ENCODE measurements at places on chromosomes 12 and 14. TPM values are rescaled to one million over a fixed set of nuclear protein-coding genes. Genes with fewer than 3 reads are reported as not detected.
A peak's percentile ranks its signal among the peaks of the same experiment; 100 is the strongest.

DNA sequence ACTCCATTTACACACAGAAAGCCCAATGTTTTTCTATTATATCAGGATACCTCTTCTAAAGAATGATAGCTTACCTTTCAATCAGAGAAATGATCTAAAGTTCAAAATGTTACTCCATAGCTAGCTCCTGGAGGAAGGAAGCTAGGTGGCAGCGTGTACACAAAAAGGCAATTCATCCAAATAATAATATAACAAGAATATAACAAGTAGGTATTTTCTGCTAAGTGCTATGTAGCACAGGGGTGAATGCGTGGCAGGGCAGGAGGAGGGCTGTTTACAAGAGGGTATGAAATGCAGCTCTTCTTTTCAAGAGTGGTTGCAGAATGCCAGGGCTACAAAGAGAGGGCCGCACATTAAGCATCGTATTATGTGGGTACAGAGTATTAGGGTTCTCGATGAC is 663 bp upstream of the SNAPC1 start:
- DNase-seq = no peak

DNA sequence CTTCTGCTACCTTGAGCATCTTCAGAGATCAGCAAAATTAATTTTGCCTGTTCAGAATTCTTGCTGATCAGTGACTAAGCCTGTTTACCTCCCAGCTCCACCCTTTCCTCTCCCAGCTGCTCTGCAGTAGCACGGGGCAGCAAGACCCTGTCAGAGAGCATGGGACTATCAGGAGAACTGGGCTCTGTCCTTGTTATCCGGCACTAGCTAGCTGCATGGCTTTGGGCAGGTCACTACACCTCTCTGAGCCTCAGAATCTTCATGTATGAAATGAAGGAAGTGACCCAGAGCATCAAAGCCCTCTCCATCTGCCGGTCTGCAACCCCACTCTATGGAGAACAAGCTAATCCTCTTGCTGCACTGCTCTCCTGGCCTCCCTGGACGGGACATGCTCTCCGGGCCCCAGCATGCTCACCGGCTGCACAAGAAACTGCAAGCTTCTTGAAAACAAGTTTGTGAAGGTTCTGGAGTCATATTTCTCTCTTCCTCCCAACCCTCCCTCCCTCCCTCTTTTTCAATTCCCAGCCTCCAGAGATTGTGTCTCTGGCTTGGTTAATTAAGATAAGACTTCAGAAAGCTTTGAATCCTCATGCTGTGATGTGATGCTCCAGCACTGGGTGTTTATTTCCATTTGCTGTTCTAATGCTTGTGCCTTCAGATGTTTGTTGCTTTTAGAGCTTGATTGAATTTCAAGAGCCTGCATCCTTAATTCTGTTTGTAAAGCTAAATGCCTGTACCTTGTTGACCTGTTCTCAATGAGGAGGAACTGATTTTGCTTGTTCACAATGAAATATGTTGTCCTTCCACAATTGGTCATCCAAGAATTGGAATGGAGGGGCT is 101.1 kb downstream of the CRACR2A start:
- DNase-seq = no peak

- DNase-seq = no peak
Observed at GRCh38 chr14:71554959-71555612, 377.1 kb upstream of the RGS6 start.

GRCh38 chr14:22802860-22803686 is 12.2 kb downstream of the SLC7A7 start:
- no peak for DNase-seq

DNA sequence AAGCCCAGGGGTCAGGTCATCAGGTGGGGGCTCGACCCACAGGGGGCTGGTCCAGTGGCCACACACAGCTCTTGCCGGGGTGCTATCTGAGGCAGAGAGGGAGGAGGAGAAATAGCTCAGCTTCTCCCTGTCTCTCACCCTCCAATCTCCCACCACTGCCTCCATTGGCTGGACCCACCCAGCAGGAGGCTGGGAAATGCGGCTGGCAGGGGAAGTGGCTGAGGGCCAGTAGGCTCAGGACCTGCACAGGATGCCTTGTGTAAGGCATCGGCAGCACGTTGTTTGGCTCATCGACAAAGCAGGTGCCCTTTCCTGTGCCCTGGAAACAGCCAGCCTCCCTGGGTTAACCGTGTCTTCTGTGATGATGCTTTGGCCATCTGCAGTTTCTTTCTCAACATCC is 58.8 kb upstream of the SLC24A4 start:
- no peak for DNase-seq

GRCh38 chr12:57722716-57723629 is 15.6 kb downstream of the AGAP2 start:
- no peak for DNase-seq

- no peak for DNase-seq
Observed at GRCh38 chr14:99393059-99393655, 87.5 kb downstream of the SETD3 start.

- peak; percentile 83 for DNase-seq
Observed at GRCh38 chr12:1644534-1645438, 15.8 kb downstream of the WNT5B start.

GRCh38 chr14:52067873-52068614 is 815 bp downstream of the NID2 start:
- peak; percentile 11 for DNase-seq

GRCh38 chr14:55136885-55137786 is 8.1 kb downstream of the LGALS3 start:
- DNase-seq = peak; percentile 69

DNA sequence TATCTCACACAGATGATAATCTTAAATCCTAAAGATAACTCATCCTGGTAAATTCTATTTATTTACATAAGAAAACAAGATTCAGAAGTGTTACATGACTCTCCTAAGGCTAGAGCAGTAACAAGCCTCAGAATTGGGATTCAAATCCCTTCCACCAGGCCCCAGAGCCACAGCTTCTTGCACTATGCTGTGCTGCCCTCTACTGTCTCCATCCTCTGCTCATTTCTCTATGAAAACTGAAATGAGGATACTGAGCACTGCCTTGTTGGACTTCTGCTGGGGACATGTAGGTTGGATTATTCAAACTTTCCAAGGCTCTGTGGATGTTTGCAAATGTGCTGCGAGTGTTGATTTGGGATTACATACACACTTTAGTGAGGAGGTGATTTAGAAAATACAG is 23.5 kb upstream of the C12orf50 start:
- DNase-seq = no peak

GRCh38 chr12:124543052-124543589 is 24.3 kb downstream of the NCOR2 start:
- DNase-seq = no peak

- DNase-seq = no peak
Observed at GRCh38 chr14:30196861-30197260, 269.2 kb upstream of the PRKD1 start.

DNA sequence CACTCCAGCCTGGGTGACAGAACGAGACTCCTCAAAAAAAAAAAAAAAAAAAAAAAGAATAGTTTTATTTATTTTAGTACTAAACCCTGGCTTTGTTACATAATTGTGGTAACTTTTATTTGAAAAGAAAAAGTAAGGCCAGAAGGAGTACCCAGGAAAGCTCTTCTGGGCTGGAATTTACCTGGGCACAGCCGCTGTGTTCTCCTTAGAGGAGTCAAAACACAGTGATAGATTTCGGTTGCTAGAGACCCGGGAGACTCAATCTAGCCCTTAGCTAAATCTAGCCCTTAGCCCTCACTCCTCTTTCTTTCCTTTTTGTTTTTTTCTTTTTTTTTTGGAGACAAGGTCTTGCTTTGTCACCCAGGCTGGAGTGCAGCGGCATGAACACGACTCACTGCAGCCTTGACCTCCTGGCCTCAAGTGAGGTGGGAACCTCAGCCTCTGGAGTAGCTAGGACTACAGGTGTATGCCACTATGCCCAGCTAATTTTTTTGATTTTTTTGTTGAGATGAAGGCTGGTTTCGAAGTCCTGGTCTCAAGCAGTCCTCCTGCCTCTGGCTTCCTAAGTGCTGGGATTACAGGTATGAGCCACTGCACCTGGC is 49.7 kb downstream of the SYNE2 start:
- DNase-seq = no peak

GRCh38 chr14:48417715-48418500 is 742.5 kb upstream of the MDGA2 start:
- DNase-seq = no peak

DNA sequence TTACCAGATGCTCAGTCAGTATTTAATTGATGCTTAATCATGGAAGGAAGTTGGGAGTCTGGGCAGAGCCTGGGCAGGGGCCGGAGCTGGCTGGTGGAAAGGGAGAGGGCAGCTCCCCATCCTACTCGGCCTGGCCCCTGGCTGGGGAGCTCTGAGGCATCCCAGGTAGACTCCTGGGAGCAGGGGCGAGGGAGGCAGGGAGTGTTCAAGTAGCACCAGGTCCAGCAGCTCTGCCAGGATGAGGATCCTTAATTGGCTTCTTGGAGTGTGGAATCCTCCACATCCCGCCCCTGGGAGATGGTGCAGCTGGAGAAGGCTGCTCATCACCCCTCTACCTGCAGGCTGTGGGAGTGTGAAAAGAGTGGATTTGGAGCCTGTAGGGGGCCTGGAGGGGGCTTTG is 30.9 kb downstream of the SYNDIG1L start:
- DNase-seq = no peak

DNA sequence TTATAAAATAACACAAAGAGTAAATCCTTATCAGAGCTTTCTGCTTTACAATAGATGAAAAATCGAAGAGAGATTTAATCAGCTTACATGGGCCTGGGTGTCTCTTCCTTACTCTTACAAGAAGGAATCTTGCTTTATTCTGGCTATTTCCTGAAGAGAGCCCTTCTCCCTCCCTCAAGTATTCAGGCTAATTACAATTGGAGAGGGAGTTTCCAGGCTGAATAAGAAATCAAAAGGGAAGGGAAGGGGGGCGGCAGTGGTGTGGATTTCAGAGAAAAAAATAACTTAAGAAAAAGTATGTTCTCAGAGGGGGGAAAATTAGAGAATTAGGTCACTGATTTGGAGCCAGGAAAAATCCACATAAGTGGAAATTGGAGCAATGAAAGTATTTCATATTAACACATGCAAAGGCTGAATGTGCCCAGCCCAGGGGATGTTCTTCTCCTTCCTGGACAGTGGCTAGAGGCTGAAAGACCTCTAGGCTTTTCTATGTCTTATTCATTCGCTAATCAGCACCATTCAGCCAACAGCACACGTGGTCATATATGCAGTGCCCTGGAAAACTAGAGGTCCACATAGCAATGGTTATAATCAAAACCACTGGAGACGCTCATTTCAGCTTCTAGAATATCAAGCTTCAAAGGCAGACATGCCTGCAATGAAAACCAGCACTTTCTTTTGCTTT is 158.9 kb upstream of the BTG1 start:
- DNase-seq = no peak

GRCh38 chr12:108801736-108802100 is 55.7 kb downstream of the SSH1 start:
- DNase-seq = no peak

- DNase-seq = no peak
Observed at GRCh38 chr12:131511391-131511802, 199.5 kb upstream of the SFSWAP start.

CCDC196 gene
- total RNA-seq = not detected

DNAI7 gene
- total RNA-seq = 9.8 TPM

GPX2 gene
- 0.30 TPM for total RNA-seq

P3H3 gene
- total RNA-seq = 25.7 TPM

CCDC175 gene
- 1.1 TPM for total RNA-seq

RNFT2 gene
- 15.3 TPM for total RNA-seq

All from spinal cord (tissue), 10 donors.